Stimulated activated CD4-positive, alpha-beta T cell treated with anti-CD3 and anti-CD28 coated beads, Interleukin-1b, Interleukin-23, amount 100 ng/mL, for 48 hours (primary cell): ENCODE measurements at places on chromosomes 7 and 10.

DNA sequence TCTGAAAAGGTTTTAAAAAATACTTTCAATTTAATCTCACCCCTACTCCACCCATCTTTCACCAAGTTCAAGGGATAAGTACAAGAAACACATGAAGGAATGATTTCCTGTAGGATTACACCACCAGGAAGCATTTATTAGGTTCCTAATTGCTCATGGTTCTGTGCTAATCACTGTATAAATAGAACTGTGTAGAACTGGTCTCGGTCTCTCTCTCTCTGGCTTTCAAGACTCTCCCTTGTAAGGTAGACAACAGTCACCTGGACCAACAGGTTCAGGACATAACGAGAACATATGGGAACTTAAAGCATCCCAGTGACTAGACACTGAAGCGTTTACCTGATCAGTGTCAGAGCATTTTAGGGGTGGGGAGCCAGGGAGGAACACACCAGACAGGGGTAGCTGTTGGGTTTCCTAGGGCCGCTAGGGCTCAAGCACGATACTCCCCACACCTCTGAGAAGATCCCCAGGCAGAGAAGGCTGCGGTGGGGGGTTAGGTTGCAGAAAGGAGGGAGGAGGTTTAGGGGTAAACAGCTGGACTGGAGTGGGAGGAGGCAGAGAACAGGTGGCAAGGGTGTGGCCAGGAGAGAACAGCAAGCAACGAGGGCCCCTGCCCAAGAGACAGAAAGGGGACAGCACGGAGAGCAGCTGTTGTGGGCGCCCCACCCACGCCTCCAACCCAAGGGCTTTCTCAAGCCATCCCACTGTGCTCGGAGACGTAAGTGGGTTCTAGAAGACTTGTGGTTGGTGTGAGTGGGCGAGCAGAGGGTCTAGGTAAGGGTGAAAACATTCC is 52.5 kb upstream of the USP6NL start:
- no peak for DNase-seq

DNA sequence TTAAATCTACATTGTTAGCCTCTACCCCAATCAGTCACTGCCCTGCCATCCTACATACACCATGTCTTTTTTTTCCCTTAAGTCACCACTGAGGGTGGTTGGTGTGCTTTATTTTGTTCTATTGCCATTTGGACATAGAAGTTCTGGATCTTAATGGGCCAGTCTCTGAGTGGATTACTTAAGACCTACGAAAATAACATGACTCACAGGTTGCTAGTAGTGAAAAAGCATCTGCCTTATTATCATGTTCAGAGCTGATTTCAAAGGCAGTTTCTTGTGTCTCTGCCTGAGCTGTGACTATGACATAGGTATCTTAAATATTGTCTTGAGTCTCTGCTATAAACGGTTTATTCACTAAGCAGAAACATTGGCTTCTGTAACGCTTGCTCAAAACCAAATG is 410.8 kb downstream of the MDFIC start:
- no peak for DNase-seq

- no peak for DNase-seq
Measured at GRCh38 chr7:28280516-28280915, 99.9 kb upstream of the JAZF1 start.

DNA sequence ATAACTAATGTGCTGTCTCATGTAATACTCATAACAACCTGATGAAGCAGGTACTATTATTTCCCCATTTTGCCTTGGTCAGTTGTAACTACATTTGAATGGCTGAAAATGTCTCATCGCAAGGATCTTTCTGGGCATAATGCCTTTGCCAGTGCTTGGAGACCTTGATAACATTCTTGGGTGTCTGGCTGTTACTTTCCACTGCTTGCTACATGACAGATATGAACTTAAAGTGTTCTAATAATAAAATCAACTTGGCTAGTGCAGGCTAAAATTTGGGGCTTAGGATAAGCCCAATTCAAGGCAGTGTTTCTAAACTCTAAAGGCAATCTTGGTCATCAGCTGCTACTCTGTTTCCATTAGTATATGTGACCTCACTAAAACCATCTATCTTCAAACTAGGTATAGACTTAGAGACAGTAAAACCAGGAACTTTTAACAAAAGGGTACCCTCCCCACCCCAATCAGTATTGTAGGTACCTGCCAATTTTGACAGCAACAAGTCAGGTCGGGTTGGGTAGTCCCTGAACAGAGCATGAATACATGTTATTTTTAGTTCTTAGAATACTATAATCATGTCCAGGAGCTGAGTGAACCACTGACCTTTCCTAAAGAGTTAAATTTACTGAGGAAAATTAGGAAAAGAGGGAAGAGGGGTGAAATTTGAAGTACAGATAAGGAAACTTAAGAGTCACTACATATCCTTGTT is 68.2 kb upstream of the AHR start:
- no peak for DNase-seq

- no peak for DNase-seq
Measured at GRCh38 chr7:1150400-1151002, 9.5 kb downstream of the ZFAND2A start.

DNA sequence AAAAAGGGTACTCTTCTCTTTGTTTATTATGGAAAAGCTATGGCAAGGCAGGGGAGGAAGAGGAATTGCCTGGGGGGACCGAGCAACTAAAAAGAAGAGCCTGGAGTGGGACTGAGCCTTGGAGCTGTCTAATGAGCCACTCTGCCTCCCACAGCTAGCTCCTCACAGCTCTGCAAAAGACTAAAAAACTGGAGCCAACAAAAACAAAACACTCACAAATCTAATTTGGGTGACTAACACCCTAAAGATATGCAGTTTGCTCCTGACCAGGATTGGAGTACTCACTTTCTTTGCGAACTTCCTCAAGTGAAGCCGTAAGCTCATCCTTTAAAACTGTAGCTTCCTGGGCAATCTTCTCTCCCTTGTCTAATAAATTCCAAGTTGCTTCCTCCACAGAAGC is 89.4 kb downstream of the CTNNA3 start:
- no peak for DNase-seq

- DNase-seq = no peak
Measured at GRCh38 chr10:124695259-124695658, 48.9 kb downstream of the FAM53B start.

DNA sequence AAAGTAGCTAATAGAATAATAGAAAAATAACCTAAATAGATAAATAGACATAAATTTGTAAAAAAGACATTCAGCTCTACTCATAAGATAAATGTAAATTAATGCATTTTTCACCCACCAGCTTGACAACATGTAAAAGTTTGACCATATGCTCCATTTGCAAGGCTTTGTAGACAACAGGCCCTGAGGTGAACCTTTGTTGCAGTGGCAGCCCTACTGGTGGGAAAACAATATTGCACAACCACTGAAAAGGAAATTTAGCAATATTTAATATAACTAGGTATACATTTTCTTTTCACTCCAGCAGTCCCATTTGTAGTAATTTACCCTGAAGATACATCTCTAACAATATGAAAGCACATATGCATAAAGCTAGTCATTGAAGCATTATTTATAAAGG is 39.0 kb upstream of the ADRA2A start:
- no peak for DNase-seq

- DNase-seq = no peak
Measured at GRCh38 chr7:8714791-8715190, 281.4 kb downstream of the NXPH1 start.

GRCh38 chr10:68330852-68331454 is 911 bp upstream of the HNRNPH3 start:
- DNase-seq = peak; percentile 16

- no peak for DNase-seq
Measured at GRCh38 chr7:26328498-26329390, 37.1 kb downstream of the SNX10 start.

DNA sequence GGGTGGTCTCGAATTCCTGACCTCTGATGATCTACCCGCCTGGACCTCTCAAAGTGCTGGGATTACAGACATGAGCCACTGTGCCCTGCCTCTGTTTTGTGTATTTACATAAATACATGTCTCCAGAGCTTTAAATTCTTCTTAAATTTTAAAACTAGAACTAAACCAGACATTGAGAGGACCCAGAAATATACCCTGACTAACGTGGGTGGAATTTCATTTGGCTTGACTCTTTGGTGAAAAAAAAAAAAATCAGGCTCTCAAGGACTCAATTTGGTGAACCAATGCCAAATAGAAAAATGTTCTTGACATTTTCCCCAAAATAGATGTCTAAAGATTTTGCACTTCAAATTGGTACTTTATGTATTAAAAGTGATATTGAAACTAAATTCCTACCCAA is 16.6 kb upstream of the FAS start:
- DNase-seq = no peak

- no peak for DNase-seq
Measured at GRCh38 chr7:148379677-148380076, 210.9 kb upstream of the C7orf33 start.
